Caki2 (cell line): ENCODE measurements at places on chromosomes 16 and 17.

- DNase-seq, result no peak
Observed at GRCh38 chr17:58264407-58265103, 16.2 kb downstream of the MPO start.

- DNase-seq, result no peak
Observed at GRCh38 chr17:1025733-1026598, 29.0 kb downstream of the TIMM22 start.

DNA sequence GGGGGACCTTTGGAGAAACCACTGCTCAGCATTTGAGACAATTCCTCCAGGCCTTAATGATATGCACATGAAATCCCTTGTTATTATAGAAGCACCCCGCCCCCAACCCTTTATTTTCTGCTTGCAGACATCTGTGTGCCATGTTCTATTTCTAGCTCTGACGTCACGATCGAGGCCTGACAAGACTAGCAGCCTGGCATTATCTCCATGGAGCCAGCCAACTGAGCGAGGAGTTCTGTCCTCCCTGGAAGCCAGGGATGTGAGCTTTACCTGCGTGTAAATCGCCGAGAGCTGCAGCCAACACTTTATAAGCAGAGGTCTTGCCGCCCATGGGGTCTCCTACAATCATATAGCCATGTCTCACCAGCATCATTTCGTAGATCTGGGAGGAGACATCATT is 116.9 kb downstream of the DNAH3 start:
- no peak for DNase-seq

- no peak for DNase-seq
Observed at GRCh38 chr17:64729201-64729600, 67.1 kb upstream of the SMURF2 start.

- no peak for DNase-seq
Observed at GRCh38 chr16:87602821-87603683, 744 bp downstream of the JPH3 start.

DNA sequence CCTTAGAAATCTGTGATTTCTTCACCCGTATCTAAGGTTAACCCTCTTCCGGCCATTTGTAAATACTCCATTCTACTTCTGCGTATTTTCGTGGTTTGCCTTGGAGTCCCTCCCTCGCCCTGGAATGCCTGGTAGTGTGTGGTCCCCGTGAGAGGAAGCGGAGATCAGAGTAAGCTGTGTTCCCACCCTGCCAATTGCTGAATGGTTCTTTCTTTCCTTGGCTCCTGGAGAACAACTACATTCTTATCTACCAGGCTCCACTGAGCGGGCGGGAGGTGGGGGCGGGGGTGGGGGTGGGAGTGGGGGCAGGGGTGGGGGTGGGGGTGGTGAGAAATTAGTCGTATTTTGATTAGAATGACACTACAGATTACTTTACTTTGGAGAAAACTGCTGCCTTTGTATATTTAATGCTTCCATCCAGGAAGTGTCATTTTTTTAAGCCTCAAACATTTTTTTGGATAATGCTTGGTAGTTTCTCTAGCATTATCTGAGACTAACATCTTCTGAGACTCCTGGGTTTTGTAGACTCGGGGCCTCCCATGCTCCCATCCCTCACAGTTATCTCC is 20.9 kb upstream of the FASN start:
- DNase-seq, result no peak

DNA sequence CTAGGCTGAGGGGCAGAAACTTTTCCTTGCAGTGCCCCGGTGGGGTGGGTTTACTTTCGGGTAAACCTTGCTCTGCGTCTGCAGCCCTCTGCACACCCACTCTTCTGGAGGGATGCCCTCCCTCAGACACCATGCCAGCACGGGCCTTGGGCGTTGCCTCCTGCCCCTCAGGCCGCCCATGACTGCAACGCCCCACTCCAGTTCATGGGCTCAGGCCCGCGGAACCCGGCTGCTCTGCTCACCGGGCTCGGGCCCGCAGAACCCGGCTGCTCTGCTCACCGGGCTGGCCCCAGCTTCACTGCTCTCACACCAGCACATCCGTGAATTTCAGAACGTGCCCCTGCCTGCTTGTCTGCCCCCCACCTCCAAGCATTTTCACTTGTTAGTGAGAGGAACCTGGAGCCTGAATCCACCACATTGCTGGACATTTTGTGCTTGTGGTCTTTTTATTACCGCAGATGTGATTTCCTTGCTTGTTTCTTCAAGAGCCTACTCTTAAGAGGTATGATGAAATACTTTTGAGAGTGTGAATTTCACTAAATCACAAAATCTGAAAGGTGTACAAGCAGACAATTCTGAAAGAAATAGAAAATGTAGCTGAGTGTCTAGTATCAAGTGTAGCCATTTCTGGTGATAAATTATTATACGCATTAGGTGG is 130.9 kb downstream of the RPTOR start:
- no peak for DNase-seq

- no peak for DNase-seq
Observed at GRCh38 chr16:69201787-69202186, 14.8 kb downstream of the SNTB2 start.

- DNase-seq, result no peak
Observed at GRCh38 chr17:37111329-37111728, 162.6 kb downstream of the AATF start.

- DNase-seq, result no peak
Observed at GRCh38 chr17:73089322-73090317, 2.9 kb downstream of the SLC39A11 start.

- DNase-seq, result peak; percentile 41
Observed at GRCh38 chr16:12639044-12639443, 164.6 kb downstream of the CPPED1 start.

- no peak for DNase-seq
Observed at GRCh38 chr16:73396556-73396955, 348.6 kb upstream of the ZFHX3 start.

DNA sequence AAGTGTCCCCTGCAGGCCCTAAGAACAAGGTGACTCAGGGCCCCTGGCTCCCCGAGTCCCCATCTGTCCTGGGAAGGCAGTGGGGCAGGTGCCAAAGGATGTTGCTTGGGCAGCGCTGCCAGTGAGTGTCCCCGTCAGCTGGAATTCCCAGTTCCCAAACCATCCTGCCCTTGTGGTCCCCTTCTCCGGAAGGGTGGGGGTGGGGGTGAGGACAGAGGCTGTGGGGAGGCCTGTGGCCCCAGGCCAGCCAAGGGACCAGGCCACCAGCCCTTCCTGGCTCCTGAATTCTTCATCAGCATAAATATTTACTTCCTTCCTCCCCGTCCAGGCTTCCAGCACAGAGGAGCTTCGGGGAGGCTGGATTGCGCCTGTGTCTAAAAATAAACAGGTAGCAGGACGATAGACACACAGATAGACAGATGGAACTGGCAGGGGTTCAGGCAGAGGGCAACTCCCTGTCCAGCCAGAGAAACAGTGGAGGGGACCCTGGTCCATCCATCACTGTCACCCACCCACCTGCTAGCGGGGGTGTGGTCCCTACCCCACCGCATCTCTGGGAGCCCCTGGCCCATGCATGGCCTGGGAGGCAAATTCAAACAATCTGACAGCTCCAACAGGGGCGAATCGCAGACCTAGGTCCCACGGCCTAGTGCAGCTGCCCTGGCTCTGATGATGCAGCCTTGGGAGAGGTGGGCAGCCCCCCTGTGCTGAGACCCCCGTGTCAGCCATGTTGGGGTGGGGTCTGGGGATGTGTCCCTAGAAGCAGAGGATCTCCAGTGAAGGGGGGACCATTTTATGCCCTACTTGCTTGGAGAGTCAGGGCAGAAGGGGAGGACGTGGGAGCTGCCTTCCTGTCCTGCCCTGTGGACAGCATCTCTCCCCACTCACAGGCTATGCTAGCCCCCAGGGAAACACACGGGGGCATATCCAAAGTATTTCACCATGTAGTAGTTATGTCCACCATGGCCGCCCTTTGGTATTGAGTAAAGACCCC is 13.2 kb downstream of the GLIS2 start:
- no peak for DNase-seq

DNA sequence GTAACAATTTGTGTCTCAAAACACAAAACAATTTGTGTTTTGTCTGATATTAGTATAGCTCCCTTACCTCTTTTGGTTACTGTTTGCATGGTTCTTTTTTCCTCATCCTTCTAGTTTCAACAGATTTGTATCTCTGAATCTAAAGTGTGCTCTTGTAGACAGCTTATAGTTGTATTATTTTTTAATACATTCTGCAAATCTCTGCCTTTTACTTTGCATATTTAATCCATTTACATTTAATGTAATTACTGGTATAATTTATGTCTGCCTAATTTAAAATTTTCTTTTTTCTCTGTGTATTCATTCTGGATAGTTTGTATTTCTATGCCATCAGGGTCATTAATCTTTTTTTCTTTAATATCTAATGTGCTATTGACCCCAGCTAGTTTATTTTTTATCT is 9.9 kb upstream of the GNAO1 start:
- no peak for DNase-seq

- no peak for DNase-seq
Observed at GRCh38 chr16:4123616-4124300, 7.5 kb upstream of the ADCY9 start.

DNA sequence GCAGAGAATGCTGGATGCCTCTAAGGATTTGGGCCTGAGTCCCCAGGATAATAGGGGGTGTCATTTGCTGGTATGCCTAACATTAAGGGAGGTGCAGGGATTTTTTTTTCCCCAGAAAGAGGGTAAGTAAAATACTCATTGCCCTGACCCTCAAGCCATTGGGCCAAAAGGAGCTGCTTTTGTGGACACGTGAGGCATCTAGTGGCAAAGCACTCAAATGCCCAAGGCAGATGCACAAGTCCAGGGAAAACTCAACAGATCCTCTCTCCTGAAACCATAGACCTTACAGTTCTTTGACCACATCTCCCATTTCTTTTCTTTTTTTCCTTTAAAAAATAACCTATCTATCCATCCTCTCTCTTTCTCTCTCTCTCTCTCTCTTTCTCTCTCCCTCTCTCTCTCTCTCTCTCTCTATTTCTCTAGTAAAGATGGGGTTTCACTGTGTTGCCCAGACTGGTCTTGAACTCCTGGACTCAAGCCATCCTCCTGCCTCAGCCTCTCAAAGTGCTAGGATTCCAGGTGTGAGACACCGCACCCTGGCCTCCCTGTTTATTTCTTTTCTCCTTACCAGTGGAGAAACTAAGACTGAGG is 11.8 kb downstream of the IRX5 start:
- DNase-seq, result no peak

DNA sequence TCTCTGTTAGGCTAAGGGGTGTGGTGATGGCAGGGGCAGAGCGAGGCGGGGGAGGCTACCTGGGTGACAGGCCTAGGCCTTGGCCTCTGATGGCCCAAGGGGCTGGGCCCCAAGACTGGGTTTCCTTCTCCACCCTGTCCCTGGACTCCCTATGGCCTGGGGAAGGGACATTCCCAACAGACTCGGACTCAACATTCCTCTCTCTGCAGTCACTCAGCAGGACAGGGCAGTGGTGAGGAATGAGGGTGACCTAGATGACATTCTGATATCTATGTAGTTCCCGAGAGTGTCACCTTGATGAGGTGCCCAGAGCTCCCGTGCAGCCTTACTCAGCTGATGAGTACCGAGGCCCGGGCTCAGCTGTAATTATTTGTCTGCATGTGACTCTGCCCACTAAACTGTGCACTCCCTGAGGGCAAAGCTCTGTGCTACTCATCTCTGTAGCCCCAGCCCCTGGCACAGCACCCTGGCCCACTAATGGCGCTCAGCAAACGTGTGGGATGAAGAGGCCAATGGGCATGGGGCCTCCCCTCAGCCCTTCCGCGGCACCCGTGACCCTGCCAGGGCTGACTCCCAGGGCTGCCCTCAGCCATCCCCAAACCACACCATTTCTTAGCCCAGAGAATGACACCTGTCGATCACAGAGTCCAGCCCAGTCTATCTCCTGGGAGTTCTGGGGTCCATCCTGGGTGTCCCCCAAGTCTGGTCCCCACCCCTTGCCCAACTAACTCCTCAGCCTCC is 2.2 kb downstream of the PLCD3 start:
- DNase-seq, result peak; percentile 77

DNA sequence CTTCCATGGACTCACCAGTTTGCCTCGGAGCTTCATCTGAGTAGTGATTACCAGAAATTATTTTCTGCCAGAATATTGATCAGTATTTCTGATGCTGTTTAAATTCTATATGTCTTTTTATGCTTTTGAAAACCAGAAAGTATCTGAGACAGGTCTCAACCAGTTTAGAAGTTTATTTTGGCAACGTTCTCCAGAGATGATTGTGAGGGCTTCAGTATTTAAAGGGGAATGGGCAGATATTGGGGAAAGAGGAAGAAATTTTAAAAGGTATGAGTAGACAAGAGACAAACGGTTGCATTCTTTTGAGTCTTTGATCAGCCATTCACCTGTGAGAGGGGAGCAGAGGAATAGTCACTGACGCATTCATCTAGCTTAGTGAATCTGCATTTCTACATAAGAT is 44.4 kb upstream of the ABCC11 start:
- no peak for DNase-seq

DNA sequence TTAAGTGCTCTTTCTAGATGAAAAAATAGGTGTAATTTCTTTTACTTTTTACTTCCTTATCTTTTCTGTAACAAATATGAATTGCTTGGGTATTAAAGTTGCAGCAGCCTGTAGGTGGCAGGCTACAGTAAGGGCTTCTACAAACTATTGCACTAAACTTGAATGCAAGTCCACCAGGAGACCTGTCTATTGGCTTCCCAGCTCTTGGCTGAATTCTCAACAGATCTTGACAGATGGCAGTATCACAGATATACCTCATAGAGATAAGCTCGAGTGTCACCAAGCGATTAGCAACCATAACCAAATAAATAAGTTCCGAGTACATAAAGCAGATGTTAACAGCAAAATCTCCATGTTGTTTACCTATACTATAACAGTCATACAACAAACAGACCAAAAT is 5.9 kb downstream of the BBS2 start:
- DNase-seq, result peak; percentile 70

DNA sequence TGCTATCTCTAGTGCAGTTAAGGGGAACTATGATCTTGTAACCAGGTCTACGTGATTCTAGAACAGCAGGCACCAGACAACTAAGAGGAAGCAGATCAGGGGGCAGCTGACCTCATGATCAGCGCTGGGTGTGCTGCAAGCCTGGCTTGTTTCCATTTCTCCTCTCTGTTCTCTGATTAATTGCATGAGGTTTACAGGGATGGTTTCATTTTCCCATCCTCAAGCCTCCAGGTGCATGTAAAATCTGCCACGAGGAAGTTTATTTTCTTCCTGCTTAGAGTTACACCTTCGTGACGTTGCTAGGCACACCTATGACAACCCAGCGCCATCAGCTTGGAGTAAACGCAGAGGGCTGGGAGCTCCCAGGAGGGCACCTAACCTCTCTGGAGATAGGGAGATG is 4.3 kb upstream of the NUPR1 start:
- no peak for DNase-seq

DNA sequence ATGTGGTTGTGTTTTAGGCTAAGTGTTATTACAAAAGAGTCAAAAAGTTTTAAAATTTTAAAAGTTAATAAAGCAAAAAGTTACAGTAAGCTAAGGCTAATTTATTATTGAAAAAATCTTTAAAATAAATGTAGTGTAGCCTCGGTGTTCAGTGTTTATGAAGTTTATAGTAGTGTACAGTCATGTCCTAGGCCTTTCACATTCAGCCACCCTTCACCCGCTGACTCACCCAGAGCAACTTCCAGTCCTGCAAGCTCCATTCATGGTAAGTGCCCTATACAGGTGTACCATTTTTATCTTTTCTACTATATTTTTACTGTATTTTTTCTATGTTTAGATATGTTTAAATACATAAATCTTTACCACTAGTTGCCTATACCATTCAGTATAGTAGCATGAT is 98.5 kb upstream of the RPRML start:
- no peak for DNase-seq
